Fibroblast of the aortic adventitia (primary cell): ENCODE measurements at places on chromosomes 16 and 17.
A peak's percentile ranks its signal among the peaks of the same experiment; 100 is the strongest.

GRCh38 chr17:44941712-44942331 lies 5.8 kb downstream of the KIF18B start:
- no peak for DNase-seq

DNA sequence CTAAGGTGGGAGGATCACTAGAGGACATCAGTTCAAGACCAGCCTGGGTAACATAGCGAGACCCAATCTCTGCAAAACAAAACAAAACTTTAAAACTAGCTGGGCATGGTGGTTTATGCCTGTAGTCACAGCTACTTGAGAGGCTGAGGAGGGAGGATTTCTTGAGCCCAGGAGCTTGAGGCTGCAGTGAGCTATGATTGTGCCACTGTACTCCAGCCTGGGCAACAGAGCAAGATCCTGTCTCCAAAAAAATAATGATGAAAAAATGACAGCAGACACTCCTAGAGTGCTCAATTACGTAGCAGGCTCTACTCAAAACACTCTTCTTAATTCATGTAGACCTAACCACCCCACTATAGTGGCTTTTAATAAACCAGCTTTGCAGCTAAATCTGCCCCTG lies 12.9 kb downstream of the ERN2 start:
- DNase-seq, result no peak

GRCh38 chr16:57720142-57720575 lies 15.4 kb upstream of the KATNB1 start:
- DNase-seq, result peak; percentile 56

- no peak for DNase-seq
Measured at GRCh38 chr17:40497695-40498094, 3.7 kb downstream of the TNS4 start.

DNA sequence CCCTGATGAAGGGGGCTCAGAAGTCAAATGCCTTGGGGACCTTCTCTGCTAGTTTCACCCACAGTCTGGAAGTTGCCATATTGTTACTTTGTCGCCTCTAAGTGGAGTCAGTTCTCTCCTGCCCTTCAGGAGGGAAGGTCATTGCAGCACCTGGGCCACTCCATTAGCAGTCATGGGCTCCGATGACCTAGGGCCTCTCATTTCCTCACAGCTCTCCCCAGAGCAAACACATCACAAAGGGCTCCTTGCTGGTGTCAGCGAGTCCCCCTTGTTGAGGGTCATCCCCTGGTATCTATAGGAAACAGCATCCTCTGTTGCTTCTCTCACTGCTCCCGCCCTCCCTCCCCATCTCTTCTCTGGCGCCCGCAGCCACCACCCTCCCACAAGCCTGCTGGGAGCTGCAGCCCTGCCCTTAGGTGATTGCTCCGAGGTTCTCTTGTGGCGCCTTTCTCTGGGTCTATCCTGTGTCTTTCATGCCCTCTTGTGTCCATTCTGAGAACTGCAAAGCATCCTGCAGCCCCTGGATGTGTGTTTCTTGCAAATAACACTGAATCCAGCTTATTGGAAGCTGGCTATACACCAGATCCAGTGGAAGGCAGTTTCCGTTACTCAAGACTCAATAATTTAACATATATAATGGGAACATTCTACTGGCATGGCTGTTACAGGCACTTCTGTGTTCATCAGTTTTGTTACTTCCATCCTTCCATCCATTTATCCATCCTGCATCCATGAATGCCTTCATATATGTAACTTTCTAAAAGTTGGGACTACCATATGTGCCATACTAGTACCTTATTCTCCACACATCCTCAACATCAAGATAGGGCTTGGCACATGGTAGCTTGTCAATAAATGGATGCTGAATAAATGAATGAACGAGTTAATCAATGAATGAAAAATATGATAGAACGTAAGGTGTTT lies 21.2 kb downstream of the PDILT start:
- DNase-seq, result peak; percentile 61

- no peak for DNase-seq
Measured at GRCh38 chr16:58970775-58971174, 236.7 kb upstream of the GOT2 start.

DNA sequence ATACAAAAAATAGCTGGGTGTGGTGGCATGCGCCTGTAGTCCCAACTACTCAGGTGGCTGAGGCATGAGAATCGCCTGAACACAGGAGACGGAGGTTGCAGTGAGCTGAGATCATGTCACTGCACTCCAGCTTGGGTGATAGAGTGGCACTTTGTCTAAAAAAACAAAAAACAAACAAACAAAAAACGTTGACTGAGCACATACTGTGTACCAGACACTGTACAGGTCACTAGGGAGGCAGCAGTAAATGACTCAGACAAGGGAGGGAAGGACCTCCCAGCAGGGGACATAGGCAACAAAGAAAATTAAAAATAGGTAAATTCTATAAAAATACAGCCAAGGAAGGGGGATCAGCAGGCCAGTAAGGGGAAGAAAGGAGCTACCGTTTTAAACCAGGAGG lies 64.3 kb downstream of the SOCS1 start:
- no peak for DNase-seq
